ENCODE measurements at places on chromosomes 2 and 18.

GRCh38 chr2:240928476-240929363, 22.6 kb downstream of the CROCC2 start:
- no peak for DNase-seq

DNA sequence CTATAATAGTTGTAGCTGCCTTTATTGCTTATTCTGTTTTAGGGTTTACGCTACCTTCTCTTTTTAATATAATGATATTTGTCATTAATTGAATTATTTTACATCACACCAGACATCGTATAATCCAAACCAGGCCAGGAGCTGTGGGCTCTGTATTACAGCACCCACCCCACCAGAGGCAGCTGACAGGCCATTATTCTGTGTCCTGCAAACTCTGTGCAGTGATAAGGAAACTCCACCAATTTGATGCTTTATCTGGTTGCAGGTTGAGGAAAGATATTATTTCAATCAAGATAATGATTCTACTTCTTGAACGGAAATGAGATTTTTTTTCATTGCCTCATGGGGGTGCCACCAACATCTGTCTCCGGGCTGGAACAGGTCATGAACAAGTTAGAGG, 227.3 kb downstream of the ZBTB7C start:
- no peak for DNase-seq

DNA sequence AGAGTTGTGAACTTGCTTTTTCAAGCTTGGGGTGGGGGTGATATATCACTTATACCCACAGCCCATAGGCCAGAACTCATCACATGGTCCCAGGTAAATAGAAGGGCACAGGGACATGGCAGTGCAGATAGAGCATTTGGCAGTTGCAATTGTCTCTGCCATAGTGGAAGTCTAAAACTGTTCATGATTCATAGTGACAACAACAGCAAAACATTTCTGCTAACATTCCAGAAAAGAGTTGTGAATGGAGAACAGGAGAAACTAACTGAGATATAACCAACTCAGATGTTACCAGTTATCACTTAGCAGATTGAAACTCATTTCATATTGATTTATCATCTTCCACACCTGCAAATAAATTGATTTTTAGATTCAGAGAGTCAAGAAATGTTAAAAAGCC, 278.6 kb upstream of the KYNU start:
- no peak for DNase-seq

DNA sequence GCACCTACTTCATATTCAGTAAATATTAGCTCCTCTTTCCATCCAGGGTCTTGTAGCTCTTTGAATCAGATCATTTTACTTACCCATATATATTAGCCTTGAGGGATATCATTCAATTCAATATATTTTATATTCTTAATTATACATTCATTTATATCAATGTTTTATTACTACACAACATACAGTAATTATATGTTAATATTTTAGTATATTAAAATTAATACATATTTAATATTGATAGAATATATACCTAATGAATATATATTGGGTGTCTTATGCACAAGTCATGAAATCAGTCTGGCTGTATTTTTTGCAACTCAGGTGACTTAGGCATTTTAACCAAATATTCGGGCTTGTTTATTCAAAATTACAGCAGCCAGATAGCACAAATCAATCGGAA, 37.2 kb downstream of the POU3F3 start:
- no peak for DNase-seq

- no peak for DNase-seq
These were observed 8.7 kb upstream of the SERPINB13 start for GRCh38 chr18:63578357-63578958.

DNA sequence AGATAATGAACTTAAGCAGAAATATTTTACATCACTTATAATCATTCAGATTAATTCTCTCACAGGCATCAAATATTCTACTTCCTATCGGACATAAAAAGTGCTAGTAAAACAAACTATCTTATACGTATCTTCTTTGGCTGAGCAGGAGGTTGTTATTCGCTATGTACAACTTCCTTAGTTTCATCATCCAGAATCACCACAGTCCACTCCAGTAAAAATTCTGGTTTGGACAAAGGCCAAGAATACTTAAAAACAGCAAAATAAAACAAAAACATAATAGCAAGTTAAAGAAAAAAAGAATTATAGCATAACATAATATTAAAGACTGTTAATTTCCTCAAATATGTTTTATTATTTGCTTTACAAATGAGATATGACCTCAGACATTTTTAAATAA, 1077.1 kb upstream of the CELF4 start:
- no peak for DNase-seq

GRCh38 chr2:6784291-6784690, 81.4 kb downstream of the CMPK2 start:
- no peak for DNase-seq

GRCh38 chr2:52698408-52698807, 1069.2 kb upstream of the CHAC2 start:
- no peak for DNase-seq

GRCh38 chr2:7476371-7476770, 559.2 kb downstream of the RNF144A start:
- DNase-seq: no peak

DNA sequence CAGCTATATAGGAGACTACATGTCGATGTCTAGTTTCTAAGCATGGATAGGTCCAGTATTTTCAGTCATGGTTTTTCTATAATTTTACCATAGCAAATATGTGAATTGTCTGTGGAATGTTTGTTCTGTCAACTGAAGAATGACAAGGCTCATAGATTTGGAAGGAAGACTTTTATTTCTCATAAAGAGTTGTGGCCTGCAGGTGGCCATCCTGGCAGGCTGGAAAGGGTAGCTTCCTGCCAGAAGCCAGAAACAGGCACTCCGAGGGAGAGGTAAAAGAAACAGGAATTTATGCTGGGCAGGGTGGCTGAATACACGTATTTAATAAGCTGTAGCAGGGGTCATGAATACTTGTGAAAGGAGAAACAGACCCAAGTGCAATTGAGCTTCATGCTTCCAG, 182.1 kb downstream of the PARD3B start:
- DNase-seq: no peak

DNA sequence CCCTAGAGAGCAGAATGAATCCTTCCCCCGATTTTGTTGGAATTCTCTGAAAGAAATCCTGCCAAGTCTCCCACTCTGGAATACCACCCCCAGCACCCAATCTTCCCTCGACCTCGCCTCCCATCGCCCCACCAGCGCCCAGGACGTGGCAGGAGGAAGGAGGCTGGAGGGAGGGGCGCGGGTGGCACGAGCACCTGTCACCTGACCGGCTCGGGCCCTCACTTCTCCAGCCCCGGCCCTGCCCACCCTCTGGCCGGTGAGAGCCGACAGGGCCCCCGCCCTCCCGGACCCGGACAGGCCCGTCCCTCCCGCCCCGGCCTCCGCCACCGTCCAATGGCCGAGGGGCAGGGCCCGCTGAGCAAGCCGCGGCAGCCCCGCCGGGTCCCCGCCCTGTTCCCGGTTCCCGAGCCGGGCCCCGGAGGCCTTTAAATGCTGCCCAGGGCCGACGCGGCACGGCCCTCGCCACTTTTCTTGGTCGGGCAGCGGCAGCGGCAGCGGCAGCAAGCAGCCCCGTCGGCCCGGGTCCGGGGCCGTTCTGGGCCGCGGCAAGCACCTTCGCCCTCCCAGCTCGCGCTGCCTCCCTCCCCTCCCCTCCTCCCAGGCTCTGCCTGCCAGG, at the start of gene LGALSL:
TSS of gene LGALSL (plus strand) at position 393 of the 616 bp plus-strand sequence. CDS start 384 bp downstream, outside the sequence.
- DNase-seq: peak; percentile 37

DNA sequence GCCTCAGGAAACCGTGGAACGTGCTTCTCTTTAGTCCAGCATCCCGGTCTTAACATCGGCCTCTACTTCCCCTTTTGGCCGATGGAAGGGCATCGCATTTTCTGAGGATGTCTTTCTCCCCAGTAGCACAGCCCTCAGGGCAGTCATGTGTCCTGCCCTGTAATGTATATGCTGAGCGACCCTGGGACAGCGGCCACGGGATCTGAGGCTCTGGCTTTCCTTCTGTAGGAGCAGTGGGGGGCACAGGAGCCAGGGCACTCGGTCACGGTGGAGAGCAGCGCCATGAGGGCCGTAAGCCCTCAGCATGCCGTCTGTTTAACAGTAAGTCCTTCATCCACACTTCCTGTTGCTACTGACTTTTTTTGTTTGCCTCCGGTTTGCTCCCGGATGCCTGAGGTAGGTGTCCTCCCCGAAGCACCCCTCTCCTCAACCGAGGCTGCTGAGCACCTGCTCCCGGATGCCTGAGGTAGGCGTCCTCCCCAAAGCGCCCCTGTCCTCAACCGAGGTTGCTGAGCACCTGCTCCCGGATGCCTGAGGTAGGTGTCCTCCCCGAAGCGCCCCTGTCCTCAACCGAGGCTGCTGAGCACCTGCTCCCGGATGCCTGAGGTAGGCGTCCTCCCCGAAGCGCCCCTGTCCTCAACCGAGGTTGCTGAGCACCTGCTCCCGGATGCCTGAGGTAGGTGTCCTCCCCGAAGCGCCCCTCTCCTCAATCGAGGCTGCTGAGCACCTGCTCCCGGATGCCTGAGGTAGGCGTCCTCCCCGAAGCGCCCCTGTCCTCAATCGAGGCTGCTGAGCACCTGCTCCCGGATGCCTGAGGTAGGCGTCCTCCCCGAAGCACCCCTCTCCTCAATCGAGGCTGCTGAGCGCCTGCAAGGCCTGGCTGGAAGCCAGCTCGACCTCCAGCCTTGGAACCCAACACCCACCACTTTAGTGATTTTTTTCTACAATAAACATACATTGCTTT, 169.3 kb downstream of the HDAC4 start:
- DNase-seq: no peak

DNA sequence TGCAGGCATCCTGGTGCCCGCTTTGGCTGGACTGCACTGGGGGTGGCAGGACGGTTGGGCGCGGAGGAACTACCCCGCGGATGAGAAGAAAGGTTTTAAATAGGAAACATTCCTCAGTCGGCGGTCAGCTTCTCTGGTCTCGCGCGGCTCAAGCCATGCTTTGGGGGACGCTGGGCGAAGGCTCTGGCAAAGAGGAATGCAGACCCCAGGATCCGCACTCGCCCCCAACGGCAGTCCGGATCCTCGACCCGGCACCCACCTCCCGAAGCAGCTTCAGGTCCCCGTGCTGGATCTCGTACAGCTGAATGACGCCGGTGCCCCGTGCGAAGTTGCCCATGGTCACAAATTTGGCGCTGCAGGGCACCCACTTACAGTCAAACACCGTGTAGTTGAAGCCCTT, 686 bp upstream of the PNO1 start:
- DNase-seq: no peak

DNA sequence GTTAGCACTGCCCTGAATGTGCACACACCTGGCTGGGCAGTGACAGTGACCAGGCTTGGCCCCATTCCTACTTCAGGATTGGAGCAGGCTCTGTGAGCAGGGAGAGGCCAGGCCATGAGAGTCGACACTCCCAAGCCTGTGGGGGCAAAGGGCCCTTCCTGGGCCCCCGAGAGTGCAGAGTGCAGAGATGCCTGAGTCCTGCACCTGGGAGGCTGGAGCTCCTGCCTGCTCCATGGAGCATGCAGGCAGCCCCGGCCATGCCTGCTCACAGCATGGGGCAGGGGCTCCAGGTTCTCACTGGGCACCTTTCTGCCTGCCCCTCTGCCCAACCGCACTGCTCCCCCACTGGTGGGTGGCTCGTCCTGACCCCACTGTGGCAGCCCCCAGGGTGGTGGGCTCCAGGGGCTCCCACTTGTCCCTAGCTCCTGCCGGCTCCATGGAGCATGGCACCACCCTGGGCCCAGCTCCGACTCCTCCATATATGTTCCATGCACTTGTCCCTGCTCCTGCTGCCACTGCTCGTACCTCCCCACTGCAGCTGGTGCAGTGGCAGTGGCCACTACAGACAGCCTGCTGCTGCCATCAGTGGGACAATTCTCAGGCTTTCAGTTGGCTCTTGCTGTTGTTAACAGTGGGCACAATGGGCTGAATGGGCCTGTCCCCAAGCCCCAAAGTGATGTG, 282.0 kb downstream of the RPRM start:
- no peak for DNase-seq

DNA sequence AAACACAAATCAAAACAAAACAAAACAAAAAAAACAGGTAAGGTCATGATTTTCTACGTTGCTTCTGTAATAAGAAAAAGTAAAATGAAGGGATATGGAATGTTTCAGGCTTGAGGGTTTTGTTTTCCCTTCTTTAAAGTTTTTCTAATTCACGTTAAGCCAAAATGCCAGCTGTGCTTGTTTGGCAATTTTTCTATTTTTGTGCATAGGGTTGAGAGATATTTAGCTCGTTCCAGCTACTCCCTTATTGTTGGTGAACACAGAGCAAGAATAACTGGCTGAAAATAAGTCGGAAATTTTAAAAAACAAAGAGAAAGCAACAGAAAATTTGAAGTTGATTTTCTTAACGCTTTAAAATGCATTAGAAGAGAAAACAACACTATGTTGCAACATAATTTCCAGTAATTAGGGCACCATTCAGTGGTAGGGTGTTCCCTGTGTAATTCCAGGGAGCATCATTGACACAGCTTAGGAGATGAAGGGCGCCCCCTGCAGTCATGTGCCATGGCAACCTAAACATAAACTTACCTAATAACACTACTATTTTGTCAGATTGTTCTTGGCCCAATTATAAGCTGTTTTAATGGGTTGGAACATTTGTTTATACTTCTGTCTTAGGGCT, 99.5 kb downstream of the DTNA start:
- no peak for DNase-seq

DNA sequence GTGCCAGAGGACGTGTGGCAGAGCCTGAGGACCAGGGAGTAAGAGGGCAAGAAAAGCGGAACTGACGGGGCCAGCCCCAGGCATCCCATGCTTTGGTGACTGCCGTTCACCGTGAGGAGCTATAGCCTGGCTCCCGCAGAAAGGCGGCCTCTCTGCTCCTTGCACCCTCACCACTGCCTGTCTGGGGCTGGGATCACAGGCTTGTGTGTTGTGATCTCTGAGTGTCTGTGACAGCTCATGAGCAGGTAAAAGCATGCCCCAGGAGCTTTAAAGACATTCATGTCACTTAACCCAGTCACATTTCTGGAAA, 266.8 kb upstream of the RAB6C start:
- DNase-seq: no peak

- no peak for DNase-seq
These were observed 23.2 kb upstream of the ACVR1 start for GRCh38 chr2:157899125-157899839.

- DNase-seq: no peak
These were observed 198.1 kb downstream of the MCFD2 start for GRCh38 chr2:46717344-46718121.

- DNase-seq: no peak
These were observed 495 bp upstream of the TTC32 start for GRCh38 chr2:19902216-19902740.

GRCh38 chr2:26720322-26721114, 28.0 kb downstream of the KCNK3 start:
- DNase-seq: no peak

DNA sequence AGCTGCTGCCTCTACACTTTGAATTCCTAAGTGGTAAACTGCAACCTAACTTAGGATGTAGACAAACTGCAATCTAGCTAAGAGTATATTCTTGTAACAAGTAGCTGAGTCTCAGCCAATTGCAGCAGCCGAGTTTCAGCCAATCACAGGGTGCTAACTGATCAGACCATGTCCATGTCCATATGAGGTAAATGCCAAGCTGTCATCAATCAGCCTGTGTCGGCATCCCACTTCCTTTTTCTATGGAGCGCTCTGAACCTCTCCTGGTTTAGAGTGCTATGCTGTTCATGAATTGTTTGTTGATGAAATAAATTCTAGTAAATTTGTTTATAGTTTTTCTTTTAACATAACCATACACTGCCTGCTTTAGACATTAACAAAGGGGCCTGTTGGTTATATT, 408.8 kb downstream of the NBAS start:
- DNase-seq: no peak

GRCh38 chr2:216807857-216808272, 52.0 kb downstream of the TNP1 start:
- DNase-seq: no peak

GRCh38 chr18:48053881-48054816, 123.7 kb upstream of the SMAD2 start:
- no peak for DNase-seq
